T-helper 9 cell (primary cell): ENCODE measurements at places on chromosomes 4 and X.

DNA sequence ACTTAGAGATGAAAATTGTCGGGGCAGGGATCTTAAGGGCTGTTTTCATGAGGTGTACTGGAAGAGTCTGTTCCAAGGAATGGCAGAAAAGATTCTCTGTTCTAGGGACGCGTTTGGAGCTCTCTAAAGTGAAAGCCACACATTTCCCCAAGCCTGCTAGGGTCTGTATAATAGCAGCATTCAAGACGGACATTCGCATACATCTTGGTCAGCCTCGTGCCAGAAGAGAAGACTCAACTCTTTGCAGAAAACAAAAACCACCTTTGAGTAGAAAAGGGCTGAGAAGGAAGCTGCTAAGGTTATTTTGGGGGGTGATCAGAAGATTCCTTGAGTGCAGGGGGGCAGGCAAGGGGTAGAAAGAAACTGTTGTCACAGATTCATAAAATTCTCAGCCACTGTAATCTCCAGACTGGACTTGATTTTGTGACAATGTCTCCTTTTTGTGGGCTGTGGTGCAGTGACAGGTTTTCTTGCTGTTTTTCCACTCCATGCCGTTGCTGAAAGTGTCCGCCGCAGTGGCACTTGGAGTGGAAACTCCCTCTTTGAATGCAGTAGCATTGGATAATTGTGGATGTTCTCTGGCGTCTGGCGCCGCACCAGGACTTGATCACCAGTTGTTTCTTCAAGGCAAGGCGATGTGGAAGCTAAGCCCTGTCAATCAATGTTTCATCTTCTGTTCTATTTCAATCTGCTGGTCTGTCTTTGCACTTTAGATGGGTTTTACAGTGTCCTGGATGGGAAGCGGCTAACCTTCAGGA is 2.9 kb downstream of the GYG2 start:
- no peak for DNase-seq

DNA sequence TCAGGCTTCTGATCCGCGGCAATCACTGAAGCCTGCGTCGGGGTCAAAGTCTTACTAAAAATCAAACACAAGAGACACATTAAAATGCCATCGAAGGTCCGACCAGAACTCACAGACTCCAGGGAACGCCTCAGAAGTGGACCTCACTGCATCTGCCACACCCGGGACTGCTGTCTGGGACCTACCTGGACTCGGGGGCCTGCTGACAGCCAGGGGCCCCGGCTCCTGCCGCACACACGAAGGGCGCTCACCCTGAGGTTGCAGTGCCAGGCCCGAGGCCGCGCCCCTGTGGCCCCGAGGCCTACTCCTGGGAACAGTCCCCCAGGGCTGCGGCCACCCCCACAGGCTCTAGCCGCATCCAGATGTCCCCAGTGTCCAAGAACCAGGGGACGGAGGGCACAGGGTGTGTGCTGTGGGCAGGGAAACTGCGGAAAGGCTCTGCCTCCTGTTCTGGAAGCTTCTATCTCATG is 7.4 kb downstream of the CTBP1 start:
- DNase-seq: no peak

- no peak for DNase-seq
Measured at GRCh38 chr4:96383349-96383748, 543.5 kb downstream of the PDHA2 start.

DNA sequence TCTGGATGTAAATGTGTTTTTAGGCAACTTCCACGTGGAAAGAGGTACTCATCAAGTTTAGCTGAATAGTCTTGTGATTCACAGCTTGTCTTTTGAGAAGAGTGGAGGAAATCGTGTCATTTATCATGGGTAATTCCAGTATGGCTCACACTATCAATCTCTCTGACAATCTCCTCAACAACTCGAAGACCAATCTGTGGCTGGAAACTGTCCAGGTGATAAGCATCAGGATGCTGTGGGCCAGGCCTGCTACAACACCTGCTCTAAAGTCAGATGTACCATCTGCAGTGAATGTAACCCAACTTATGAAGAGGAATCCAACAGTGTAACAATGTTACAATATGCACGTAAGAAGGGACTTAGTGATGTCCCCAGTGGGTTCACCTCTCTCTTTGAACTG is 132.1 kb upstream of the GK2 start:
- no peak for DNase-seq

DNA sequence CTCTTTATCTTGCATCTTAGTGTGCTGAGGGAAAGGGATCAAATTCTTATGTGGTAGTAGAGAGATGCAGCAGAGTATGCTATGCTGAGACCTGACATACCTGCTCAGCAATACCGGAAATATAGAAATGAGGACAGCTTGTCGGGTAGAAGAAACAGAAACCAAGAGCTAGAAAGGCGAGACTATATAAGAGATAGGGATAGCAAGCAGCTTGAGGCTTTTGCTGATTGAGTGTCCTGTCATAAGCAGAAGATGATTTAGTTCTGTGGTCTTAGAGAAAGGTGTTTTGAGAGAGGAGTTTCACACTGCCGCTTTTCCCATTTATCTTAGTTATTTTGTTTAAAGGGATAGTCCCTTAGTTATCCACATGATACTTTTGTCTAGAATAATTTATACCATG is 31.7 kb downstream of the USP9X start:
- DNase-seq: no peak

DNA sequence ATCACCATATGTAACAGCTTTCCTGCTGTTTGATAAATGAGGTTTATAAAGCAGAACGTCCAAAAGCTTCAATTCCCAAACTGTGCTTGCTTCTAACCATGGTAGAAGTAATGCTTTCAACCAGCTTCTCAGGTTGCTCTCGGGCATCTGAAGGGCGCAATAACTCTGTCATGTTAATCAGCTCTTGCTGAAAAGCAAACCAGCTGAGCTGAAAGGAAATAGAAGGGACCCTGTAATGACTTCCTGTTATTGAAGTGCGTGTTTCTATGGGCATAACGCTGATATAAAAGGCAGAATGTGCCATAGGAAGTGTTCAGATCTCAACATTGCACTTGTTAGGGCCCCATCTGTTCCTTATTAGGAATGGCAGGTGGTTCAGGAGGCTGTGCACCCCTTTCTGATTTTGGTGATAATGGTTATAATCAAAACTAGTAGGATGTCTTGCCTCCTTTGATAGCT is 21.2 kb downstream of the HERC3 start:
- DNase-seq: peak; percentile 23

DNA sequence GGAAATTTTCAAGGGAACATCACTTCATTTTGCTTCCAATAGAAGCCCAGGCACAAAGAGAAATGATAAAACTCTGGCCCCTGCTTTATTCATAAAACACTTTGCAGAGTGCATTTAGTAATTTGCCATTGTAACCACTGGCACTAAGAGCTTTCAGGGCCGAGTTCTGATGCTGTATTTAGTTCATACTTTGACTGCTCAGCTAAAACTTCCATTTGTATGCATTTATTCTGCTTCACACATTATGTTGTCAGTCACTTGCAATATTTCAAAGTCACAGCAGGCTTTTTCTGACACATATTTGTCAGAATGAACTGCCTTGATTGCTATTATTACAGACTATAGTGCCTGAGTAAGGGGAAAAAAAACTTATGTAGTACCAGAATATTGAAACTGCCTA is 174.3 kb upstream of the ATOH1 start:
- DNase-seq: no peak

- DNase-seq: no peak
Measured at GRCh38 chr4:113692809-113693411, 68.6 kb downstream of the CAMK2D start.

- DNase-seq: no peak
Measured at GRCh38 chr4:5128569-5128968, 77.3 kb downstream of the STK32B start.

- DNase-seq: no peak
Measured at GRCh38 chr4:53847965-53848364, 216.4 kb downstream of the CHIC2 start.

DNA sequence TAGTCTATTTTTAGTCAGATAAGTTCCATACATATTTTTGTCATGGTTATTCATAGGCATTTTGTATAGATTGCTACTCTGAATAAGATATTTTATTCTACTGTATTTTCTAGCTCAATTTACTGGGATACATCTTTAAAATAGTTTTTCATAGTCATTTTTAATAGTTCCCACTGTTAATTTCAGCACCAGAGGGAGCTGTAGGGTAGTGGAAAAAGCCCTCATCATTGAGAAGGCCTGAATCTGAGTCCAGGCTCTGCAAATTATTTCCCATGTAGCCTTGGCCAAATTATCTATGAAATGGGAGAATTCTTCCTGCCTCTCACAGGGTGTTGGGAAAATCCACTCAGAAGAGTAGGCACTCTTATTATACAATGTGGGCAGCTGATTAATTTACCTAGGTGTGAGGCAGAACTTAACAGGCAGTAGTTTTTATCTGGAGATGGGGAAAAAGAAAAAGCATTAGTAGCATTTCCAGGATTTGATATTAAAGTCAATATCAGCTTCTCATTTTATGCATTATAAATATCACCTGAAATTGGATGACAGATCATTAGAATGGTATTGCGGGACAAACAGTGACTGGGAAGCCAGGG is 102.9 kb upstream of the PAQR3 start:
- DNase-seq: no peak

DNA sequence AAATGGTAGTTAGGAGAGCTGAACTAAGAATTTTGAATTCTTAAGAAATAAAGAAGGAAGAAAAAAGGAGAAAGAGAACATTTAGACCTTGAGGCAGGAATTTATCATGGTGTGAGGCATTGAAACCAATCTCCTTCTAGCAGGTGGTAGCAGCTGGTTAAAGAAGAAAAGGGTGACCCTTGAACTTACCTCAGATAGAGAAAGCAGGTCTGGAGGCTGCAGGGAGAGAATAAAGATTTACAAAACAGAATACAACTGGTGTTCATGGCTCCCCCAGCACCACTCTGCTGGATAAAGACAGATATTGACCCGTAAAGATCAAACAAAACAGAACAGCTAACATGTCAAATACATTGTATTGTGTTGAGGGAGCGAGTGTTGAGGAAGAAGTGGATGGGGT is 56.0 kb downstream of the NCAPG start:
- no peak for DNase-seq

DNA sequence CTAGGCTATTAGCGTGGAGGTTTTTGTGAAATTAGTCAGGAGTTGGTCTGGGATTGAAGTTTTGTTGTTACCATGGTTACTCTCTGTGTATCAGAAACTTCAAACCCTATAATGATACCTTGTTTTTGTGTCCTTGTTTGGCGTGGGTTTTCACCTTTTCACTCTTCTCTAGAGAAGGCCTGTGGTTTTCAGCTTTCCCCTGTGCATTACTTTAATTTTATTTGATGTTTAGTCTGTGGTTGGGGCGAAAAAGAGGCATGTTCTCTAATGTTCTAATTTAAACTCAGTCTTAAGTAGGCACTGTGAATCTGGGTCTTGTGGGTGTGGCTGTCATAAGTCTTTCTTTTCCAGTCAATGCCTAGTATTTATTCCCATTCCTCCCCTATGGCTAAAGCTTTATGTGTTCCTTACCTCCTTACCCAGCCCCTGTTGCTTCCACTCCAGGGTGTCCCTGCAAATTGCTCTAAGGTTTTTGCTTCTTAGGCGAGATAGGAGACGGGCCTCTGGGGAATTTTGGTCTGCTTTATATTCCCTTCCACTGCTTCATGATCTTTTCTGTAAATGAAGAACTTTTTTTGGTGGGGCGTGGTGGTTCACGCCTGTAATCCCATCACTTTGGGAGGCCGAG is 326.3 kb upstream of the ZCCHC13 start:
- no peak for DNase-seq

GRCh38 chrX:118780509-118780908 is 43.1 kb upstream of the ZCCHC12 start:
- DNase-seq: no peak
